ENCODE measurements at places on chromosomes 5 and 9.

- DNase-seq: no peak
Observed at GRCh38 chr5:61734966-61735365, 402.9 kb downstream of the ZSWIM6 start.

- no peak for DNase-seq
Observed at GRCh38 chr5:1526681-1527131, 2.9 kb upstream of the LPCAT1 start.

DNA sequence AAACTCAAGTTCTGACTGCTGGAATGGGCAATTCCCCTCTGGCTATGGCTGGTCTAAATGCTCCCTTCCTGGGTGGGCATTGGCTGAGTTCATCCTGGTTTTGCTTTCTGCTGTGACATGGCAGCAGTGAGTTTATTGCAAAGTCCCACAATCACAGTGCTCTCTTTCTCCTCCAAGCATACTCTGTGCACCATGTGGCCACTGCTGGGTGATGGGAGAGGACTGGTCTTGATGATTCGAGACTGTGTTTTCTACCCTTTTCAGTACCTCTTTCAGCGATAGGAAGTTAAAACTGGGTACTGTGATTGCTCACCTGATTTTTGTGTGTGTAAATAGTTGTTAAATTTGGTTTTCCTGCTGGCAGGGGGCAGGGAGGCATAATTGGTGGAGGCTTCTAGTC is 49.7 kb downstream of the FER start:
- DNase-seq: no peak

DNA sequence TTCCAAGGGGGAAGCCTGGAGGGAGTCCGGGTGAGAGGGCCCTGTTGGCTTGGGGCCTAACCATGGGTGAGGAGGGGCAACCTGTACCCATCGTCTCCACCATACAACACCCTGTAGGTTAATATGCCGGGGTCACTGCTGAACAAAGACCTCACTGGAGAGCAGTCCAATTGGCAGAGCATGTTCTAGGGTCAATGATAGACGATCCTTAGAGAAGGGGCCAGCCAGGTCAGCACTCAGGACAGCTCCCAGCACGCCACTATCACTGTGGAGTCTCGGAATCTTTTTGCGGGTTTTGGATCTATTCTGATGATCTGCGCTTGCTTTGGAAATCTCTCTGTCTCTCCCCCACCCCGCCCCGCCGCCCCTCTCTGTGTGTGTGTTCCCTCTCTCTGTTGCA is 218.4 kb upstream of the MVB12B start:
- no peak for DNase-seq

DNA sequence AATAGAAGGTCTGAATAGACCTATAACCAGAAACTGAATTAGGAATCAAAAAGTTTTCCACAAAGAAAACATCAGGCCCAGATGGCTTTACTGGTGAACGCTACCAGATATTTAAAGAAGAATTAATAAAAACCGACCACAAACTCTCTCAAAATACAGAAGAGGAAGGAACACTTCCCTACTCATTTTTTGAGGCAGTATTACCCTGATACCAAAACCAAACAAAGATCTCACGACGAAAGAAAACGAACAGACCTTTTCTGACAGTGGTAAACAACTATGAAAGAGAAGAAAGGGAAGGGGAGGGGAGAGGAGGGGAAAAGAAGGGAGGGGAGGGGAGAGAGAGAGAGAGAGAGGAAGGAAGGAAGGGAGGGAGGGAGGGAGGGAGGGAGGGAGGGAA is 13.5 kb downstream of the B4GALT1 start:
- DNase-seq: no peak

DNA sequence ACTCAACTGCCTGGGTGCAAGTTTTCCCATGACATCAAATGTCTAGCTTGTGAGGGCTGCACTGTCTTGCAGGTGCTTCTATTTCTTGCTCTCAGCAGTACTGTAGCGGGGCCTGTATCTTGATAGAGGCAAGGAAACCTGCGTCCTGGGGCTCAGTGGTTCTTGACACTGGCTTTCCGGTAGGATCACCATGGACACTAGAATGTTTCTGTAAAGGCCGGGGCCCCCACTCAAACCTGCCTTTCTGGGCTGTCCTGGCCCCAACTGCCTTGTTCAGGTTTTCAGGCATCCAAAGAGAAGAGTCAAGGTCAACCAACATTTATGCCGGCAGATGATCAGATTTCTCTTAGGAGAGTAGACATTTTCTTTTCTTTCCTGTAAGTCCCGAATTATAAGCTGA is 26.7 kb upstream of the TENT4A start:
- no peak for DNase-seq

DNA sequence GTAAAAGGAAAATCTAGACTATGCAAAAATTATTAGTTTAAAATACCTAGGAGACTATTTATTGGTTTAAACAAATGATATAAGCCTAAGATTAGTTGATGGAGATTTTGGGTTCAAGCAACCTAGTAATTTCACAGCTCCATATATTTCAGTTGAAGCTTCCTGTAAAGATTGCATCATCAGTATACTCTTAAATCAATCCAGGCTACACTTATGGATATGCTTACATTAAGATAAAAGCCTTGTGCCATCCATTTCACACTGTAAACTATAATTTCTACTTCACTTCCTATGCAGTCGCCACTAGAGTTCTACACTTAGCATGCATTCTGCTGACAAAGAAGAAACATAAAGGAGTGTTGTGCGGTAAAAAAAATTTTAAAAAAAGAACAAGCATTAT is 7.3 kb upstream of the LIX1 start:
- DNase-seq: no peak

Measured in AG09319 (cell line).